ENCODE measurements at places on chromosomes 6 and 20. TPM values are rescaled to one million over a fixed set of nuclear protein-coding genes. Genes with fewer than 3 reads are reported as not detected.
A peak's percentile ranks its signal among the peaks of the same experiment; 100 is the strongest.

DNA sequence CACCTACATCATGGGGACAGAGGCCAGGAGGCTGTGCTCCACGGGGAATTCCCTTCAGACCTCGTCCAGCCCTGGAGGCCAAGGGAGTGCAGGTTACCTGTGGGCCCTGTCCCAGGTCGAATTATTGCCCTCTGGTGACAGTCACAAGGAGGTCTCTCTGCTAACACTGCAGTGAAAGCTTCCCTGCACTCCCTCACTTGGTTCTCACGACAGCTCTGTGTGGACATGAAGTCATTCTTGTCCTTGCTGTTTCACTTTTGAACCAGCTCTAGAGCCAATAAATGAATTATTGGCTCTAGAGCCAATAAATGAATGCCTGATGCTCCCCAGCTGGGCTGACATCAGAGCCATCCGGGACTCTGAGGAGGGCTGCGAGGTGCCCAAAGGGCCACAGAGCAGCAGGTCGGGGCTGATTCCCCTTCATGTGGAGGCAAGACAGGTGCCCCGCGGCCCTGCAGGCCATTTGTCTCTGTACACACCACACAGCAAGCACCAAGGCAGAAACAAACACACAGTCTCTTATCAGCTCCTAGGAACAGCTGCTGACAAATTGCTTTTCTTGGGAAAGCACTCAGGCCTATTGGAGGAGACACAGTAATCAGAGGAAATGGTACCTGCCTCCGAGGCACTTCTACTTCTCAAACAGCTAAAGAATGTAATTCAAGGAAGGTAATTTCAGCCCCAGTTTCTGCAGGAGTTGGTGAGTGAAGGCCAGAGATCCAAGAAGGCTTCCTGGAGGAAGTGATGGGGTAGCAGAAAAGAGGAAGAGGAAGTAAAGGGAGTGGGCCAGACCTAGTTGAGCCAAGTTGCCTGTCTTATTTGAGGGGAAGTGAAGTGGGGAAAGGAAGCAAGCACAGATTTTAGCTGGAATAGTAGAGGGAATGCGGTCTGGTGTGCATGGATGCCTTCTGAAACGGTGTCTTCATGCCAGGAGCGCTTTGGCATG lies 27.5 kb upstream of the TBXT start:
- no peak for DNase-seq

- DNase-seq = no peak
Measured at GRCh38 chr20:53569606-53570307, 23.9 kb downstream of the ZNF217 start.

DNA sequence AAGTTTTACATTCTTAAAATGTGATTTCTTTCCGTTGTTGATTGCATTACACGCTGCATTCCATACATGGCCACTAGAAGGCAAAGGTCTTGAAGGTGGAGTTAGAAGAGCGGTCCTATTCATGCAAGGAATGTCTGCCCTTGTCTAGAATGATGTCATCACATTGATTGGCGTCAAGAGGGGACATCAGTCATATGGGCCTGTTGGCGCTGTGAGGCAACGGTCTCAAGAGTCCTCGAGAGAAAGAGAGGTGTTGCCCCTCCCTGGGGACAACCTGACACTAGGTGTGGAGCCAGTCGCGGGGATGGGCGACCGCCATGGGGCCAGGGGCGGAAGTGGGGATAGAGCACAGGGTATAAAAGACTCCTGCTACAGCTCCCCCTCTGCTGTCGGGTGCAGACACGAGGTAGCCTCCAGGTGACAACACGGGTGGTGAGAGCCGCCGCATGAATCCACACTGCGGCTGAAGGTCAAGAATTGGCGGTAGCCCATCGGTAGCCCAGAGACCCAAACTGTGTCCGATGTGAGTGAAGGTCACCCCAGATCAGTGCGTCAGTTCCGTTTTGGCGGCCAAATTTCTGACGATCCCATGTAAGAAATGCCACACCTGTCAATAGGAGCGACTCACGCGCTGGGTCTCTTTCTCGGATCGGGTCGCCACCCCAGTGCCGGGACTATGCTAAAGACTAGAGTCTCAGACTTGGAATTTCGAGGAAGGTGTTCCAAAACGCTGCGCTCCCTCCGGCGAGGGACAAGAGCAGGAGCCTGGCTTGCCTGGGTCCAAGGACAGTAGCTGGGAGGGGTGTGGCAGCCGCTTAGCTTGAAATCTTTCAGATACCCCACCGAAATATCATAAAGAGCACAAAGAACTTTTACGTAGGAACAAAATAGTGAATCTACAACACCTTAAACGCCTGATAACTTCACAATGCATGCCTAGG lies 93.2 kb upstream of the ZNF184 start:
- DNase-seq = peak; percentile 32

- DNase-seq = no peak
Measured at GRCh38 chr6:118562959-118563358, 14.9 kb downstream of the PLN start.

SCUBE3 gene
- 2.0 TPM for total RNA-seq

- peak; percentile 25 for DNase-seq
Measured at GRCh38 chr6:4491501-4492260, 284.5 kb upstream of the CDYL start.

DNA sequence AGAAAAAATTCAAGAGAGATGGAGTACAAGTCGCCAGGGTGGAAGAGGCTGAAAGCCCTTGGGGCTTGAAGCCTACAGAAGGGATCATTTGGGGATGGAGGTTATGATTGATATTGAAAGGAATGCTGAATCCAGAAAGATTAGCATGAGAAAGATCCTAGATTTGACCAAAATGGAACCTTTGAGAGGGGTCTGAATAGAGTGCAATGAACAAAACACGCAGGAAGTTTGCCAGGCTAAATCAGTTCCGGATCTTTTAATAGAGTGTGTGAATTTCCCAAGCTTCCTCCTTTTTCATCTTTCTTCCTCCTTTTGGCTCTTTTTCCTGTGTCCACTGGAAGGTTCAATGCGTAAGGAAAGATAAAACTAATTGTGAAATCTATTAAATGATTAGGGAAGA lies 15.3 kb downstream of the IPCEF1 start:
- DNase-seq = no peak
